ENCODE measurements at places on chromosomes 5 and 9.

GRCh38 chr5:132641241-132641723 is 16.7 kb upstream of the IL13 start:
- DNase-seq: no peak

DNA sequence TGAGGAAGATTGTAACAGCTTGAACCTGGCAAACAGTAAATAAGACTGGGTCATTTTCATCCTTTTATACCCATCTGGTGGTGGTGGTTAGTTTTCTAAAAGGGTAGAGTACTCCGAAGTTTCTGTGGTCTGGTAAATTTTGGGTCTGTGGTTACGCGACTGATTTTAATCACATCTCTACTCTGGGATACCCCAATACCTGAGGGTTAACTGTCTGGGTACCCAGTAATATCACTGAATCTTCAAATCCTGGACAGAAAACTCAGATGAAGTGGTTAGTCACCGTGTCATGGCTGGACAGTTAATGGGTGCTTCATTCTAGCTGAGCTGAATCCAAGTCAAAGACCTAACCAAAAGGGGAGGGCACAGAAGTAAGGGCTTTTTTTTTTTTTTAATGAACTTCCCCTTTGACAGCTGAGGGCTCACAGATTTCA is 474.2 kb downstream of the GADD45G start:
- DNase-seq: no peak

DNA sequence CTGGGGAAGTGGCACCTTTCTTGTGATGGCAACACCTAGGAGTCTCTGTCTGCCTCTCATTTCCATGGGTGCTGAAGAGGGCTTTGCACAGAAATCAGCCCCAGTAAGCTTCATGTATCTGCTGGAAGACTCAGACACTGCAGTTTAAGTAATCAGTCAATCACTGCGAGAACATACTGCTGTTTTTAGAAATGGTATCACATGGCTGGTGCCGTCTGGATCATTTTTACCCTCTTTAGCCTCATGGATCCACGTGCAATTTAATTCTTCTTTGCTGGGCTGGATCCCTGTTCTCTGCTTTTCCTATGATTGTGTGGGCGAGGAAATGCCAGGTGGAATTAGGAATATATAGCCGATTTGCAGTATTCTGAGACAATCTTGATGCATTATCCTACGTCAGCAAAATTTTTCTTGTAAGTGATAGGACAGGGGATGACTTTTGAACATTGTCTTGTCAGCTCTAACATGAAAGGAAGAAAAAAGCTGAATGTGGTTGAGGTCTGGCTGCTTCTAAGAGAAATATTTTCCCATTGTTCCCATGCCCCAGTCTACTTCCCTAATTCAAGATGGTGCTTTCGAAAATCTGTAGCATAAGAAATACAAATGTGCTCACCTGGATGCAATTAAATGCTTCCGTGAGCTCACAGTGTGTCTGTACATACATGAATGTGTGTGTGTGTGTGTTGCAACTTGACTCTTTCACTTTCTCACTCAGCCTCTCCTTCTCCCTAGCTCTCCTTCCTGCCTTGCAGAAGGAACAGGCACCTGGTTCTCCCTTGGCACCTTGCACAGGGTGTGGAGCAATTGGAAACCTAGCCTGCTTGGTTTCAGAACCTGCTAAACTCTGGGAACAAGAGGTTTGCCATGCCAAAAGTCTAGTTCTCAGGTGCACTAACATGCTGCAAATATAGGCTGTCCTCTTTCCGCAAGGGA is 281.6 kb downstream of the NTRK2 start:
- DNase-seq: no peak

- no peak for DNase-seq
Observed at GRCh38 chr9:133109931-133110650, 10.9 kb downstream of the RALGDS start.
